Transverse colon (tissue), 4 donors: ENCODE measurements at places on chromosomes 5 and 9.
A peak's percentile ranks its signal among the peaks of the same experiment; 100 is the strongest.

DNA sequence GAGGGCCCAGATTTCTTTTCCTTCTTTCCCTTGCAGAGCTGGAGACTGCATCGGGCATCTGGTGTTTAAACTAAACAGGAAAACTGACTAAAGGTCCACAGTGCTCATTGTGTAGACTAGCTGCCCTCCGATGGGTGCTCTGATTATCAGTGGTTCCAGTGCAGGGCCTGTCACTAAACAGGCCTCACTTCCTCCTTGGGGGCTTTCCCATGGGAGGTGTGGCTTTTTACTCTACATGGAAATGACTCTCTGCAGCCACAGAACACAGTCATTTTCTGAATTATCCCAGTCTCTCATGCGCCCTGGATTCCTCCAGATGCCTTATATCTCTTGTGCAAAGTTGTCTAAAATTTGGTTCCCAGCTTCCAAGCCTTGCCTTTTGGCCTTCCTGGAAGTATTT lies 199.2 kb downstream of the TRIO start:
- no peak for DNase-seq

DNA sequence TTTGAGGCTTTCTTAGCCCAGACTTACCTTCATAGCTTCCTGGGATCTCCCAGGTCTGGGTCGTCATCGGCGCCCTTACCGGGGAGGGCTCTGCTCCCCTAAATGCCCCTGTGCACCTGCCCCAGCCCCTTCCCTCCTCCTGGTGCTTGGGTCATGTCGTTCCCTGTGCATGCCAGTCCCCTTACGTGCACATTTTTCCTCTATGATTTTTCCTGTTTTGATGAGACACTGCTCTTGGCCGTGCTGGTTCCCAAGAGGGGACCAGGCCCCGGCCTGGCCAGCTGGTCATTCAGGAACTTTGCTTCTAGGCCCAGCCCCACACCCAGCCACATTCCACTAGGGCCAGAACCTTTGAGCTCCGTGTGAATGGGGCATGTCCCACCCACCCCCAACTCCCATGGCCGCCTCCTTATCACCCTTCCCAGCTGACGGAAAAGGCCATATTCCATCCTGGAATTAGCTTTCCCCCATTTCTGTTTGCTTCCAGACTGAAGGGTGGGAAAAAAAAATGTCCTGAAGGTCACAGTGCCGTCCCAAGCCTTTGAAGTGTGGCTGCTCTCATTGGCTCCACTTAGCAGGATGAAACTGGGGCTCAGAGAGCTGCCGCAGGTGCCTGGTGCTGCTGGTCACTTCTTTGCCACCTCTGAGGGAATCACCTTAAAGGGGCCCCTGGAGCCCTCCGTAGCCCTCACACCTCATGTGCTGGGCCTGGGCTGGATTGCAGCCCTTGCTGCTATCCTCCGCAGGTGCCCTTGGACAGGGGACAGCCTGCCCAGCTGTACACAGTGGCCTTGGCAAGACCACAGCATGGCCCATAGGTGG lies 25.1 kb downstream of the ERGIC1 start:
- peak; percentile 80 for DNase-seq

DNA sequence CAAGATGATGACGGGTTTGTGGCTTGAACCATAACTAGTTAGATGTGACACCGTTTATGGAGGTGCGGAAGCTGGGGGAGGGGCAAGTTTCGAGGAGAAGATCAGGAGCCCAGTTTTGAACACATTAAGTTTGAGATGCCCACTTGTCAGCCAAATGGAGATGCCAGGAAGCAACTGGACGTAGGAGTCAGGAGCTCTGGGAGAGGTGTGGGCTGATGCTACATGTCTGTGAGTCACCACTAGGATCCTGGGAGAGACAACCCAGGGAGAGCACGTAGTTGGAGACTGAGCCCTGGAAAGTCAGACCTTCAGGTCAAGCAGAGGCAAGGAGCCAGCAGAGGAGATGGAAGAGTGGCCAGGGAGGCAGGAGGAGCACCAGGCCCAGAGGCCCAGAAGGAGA lies 48.8 kb upstream of the SLC25A51 start:
- no peak for DNase-seq

DNA sequence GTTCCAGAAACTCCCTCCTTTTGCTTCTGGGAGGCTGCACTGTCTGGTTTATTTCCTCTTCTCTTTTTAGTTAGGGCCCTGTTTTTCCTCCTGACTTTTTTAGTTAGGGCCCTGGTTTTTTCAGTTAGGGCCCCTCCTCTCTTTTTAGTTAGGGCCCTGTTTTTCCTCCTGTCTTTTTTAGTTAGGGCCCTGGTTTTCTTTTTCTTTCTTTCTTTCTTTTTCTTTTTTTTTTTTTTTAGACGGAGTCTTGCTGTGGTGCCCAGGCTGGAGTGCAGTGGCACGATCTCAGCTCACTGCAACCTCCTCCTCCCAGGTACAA lies 15.1 kb downstream of the GSN start:
- DNase-seq: no peak

- no peak for DNase-seq
Observed at GRCh38 chr5:112708103-112708622, 29.5 kb upstream of the APC start.
